Stimulated activated CD8-positive, alpha-beta memory T cell treated with anti-CD3 and anti-CD28 coated beads, Interleukin-4, amount 100 ng/mL, for 4 hours (primary cell): ENCODE measurements at places on chromosomes 12 and 14.
A peak's percentile ranks its signal among the peaks of the same experiment; 100 is the strongest.

- no peak for DNase-seq
These were observed 114.0 kb downstream of the PRMT8 start for GRCh38 chr12:3604748-3605586.

GRCh38 chr14:59811815-59812214 is 58.8 kb downstream of the RTN1 start:
- no peak for DNase-seq

DNA sequence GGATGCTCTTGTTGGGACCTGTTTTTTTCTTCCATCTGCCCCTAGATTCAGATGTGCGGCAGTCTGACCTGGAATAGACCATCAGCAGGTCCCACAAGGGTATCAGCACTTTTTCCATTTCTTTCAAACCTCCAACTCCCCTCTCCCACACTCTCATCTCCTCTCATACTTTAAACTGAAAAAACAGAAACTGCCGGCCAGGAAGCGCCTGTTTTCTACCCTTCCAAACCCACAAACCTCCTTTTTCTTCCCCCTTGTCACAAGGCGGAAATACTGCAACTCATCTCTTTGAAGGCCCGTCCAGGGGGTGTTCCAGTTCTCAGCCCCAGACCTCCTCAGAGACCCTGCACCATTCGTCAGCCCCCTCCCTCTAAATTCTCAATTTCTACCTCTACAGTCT is 62.5 kb upstream of the FKBP4 start:
- DNase-seq = no peak

GRCh38 chr12:28456934-28457710 is 266.9 kb downstream of the CCDC91 start:
- no peak for DNase-seq

GRCh38 chr14:33444136-33444535 is 505.5 kb downstream of the NPAS3 start:
- no peak for DNase-seq

GRCh38 chr14:49497725-49498348 is 88.3 kb downstream of the RPS29 start:
- peak; percentile 1 for DNase-seq

DNA sequence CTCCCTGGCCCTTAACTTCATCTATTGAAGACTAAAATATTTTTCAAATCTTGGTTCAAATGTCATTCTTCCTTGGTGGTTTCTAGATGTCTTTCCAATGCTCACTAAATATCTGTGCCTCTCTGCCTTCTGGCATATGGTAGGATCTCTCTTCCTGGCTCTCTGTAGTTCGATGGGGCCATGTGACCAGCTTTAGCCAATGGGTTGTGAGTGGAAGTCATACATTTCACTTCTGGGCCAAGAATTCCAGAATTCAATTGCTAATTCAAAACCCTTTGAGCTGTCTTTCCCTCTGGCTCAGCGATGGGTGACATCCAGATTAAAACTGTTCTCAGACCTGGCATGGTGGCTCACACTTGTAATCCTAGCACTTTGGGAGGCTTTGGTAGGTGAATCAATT is 25.8 kb upstream of the CTDSP2 start:
- no peak for DNase-seq

DNA sequence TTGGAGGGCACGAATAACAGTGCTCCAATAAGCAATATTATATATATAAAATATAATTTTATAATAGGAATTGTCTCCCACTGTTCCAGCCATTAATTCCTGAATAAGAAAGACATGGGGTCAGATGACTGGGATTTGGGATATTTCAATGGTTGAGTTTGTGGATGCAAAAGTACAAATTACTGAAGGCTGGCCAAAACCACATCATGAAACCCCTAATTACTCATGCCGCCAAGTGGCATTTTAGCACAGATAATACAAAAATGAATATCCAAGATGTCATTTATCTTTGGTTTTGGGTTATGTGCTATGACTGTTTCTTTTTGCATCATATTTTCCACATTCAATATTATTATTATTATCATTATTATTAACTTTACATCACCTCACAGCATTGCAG is 261.4 kb upstream of the TBX3 start:
- no peak for DNase-seq

- no peak for DNase-seq
These were observed 110.4 kb downstream of the ETV6 start for GRCh38 chr12:11759899-11760298.

GRCh38 chr14:76940021-76940760 is 88.3 kb downstream of the IRF2BPL start:
- DNase-seq = no peak

DNA sequence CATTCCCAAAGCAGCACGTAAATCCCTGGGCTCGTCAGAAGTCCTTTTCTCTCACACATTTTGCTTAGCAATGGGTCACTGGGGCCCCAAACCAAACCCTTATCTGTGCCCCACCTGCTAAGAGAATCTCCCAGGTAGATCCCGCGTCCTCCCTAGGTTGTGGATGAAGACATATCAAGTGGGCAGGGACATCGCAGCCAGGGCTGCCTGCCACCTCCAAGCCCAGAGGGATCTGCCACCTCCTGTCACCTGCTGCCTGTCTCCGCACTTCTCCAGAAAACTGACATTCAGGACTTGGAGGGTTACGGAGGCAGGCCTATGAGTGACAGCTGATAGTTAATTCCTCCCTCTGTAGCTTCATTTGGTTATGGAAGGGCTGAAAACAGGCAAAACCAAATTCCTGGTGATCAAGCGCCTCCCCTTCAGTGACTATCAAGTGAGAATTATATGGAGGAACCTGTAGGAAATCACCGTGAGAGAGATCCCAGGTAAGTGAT is 19.5 kb downstream of the BCL11B start:
- no peak for DNase-seq

GRCh38 chr12:77918046-77918445 is 87.4 kb downstream of the NAV3 start:
- no peak for DNase-seq

GRCh38 chr14:51012055-51012454 is 67.8 kb upstream of the PYGL start:
- no peak for DNase-seq

DNA sequence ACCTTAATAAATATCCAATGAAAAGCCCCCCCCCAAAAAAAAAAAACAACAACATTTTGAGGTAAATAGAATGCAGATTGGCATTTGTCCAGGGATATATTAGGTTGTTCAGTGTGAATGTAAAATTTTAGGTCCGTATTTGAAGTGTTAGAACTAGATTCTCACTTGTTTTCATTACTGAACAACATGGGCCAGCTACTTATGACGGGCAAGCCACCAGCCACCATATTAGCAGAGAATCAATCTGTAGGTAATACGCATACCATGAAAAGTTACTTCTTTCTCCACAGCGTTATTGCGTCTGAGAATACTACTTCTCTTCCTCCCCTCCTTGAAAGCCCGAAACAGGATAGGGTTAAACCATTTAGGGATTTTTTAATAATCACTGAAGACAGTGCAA is 5.4 kb downstream of the FLRT2 start:
- DNase-seq = no peak

DNA sequence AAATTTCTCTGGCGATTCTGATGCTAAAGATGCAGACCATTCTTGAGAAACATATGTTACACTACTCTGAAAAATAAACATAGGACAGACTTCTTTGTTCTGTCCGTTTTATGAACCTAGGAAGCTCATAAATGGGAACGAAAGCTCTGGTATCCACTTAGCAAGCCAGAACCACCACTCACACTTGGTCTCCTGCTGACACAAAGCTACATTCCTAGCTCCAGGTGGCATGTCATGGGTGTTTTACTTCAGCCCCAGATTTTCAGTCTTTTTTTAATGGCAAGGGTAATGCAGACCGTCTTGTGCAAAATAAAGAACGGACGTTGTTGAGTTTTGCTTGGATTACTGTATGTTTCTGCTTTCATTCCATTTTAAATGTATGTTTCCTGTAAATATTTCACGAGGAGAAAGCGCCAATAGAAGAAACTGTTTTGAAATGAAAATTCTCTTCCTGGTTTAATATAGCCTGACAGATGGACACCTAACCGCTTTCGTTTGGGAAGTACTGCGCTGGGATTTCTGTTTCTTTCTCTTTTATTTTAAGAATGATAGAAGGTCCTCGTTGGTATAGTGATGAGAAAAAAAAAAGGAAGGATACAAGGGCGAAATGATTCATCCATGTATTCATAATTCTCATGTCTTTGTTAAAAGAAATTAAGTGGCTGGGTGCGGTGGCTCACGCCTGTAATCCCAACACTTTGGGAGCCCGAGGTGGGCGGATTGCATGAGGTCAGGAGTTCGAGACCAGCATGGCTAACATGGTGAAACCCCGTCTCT is 871 bp upstream of the COQ5 start:
- no peak for DNase-seq

- no peak for DNase-seq
These were observed 1.1 kb downstream of the PDE3A start for GRCh38 chr12:20369305-20370013.

DNA sequence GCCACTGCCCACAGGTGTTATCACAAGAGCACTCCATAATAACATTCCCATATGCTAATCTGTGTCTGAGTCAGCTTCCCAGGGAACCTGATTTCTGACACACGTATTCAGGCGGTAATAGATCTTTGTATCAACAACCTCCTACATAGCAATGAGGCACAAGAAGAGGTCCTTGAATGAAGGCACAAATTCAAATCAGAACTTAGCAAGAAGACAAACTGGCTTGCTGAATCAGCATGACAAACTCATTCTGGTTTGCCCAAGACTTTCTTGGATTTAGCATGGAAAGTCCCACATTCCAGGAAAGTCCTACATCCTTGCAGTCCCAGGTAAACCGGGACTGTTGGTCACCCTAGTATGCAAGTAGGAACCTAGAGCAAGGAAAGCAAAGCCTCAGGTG is 33.9 kb upstream of the RNU6-7 start:
- DNase-seq = no peak

DNA sequence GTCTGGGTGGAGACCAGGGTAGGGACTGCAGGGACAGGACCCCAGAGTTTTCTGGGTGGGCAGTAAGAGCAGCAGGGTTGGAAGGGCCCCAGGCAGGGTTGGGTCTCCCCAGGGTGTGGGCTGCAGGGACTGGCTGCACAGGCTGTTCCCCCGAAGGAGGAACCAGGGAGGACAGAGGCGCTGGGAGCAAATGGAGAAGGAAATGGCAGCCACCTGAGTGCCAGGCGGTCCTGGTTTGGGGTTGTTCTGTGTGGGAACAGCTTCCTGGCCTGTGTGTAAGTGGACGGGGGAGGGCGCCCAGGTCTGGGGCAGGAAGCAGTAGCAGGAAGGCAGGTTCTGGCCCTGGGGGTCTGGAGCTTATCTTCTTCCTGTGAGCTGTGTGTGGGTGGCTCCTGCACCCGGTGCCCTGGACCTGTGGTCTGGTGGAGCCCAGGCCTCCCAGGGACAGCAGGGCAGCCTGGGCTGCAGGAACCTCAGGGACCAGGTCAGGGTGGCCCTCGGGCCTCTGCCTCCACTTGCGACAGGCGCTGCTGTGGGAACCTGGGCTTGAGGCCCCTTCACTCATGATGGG is 372.8 kb downstream of the TMEM121 start:
- DNase-seq = no peak

GRCh38 chr14:85575617-85575898 is 45.6 kb downstream of the FLRT2 start:
- no peak for DNase-seq

- no peak for DNase-seq
These were observed 2.3 kb upstream of the TRAFD1 start for GRCh38 chr12:112122823-112123690.

- DNase-seq = no peak
These were observed 382.5 kb downstream of the RPS29 start for GRCh38 chr14:49203676-49204075.

GRCh38 chr12:3371018-3371417 is 120.0 kb upstream of the PRMT8 start:
- no peak for DNase-seq

DNA sequence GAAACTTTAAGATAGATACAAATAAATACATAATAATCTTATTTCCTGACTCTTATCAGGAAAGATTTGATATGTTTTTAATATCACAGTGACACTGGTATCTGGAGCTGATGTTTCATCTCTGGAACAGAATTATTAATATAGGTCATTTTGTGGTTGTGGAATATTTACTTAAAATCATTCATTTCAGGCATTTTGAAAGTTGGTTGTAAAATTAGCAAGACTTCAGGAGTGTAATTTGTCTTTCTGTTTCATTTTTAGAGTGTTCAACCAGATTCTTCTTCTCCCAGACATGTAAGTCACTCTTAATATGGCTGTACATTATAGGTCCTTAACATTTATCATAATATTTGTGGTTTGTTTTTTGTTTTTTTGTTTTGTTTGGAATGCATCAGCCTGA is 115.7 kb downstream of the PCNX1 start:
- no peak for DNase-seq

DNA sequence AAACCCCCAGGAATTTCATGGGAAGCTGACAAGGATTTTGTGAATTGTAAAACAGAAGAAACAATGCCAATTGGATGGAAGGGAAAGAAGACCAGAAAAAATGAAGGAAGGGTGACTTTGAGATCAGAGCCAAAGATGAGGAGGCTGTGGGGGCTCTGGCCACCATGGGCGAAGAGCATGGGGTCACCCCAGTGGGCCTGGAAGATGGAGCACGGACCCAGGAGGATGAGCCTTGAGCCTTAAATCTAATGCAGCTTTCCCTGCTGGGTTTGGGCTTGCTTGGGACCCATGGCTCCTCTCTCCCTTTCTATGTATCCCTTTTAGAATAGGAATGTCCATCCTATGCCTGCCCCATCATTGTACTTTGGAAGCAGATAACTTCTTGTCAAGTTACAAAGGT is 322.2 kb downstream of the TMEM121 start:
- DNase-seq = no peak

GRCh38 chr14:71336489-71337192 is 429.4 kb downstream of the PCNX1 start:
- DNase-seq = no peak

DNA sequence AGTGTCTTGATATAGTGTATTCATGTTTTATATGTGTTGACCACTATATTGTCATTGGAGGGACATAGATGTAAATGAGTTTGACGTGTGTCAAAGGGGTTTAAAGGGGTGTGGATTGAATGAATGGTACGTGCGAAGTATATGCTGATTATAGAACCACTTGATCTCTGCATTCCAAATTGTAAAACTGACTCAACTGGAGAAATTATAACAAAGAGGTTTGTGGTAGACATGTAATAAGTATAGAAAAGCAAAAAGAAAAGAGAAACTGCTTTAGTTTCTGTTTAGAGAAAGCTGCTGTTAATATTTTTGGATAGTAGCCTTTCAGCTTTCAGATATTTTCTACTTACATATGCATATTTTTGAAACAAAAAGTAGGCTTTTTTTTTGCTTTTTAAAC is 8.9 kb upstream of the MYRFL start:
- no peak for DNase-seq

GRCh38 chr14:85534458-85535293 is 4.7 kb downstream of the FLRT2 start:
- no peak for DNase-seq
